ENCODE measurements at places on chromosomes 4 and X.
A peak's percentile ranks its signal among the peaks of the same experiment; 100 is the strongest.

GRCh38 chr4:142984871-142985585 is 138.9 kb upstream of the INPP4B start:
- DNase-seq: peak; percentile 56

DNA sequence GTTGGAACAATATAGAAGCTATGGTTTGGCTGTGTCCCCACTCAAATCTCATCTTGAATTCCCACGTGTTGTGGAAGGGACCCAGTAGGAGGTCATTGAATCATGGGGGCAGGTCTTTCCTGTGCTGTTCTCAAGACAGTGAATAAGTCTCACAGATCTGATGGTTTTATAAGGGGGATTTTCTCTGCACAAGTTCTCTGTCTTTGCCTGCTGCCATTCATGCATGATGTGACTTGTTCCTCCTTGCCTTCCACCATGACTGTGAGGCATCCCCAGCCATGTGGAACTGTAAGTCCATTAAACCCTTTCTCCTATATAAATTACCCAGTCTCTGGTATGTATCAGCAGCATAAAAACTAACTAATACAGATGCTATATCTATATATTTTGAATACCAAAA is 135.2 kb upstream of the EDNRA start:
- no peak for DNase-seq

DNA sequence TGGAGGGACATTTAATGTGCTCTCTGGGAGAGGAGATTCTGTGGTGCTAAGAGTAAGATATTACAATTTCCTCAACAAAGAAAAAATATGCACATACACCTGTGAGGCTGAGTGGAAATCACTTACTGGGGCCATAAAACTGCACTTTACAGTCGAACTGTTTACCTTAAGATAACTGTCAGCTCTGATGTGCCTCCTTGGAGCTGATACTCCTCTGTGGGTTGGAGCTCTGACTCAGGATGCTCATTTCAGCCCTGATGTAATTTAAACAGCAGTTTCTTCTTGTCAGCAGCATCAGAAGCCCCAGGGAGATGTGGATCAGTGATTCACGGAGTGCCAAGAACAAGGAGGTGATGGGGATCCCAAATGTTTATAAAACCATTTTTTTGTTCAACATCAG is 241.9 kb upstream of the SFRP2 start:
- no peak for DNase-seq

GRCh38 chr4:144463896-144464295 is 182.1 kb upstream of the HHIP start:
- no peak for DNase-seq

DNA sequence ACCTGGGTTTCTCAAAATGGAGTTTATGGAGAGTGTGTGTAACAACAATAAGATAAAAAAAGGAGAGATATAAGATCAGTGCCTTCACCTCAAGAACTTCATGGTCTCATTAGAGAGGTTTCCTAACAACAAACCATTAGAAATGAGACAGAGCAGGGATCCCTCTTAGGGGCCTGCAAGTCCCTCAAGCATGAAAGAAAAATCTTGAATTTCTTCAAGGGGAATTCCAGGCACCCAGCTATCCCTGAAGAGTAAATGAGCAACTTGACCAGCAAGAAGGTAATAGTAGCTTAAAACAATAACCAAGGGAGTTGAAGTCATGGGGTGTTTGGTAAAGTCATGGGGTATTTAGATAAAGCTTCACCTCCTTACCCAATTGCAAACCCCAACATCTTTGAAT is 49.7 kb upstream of the TLR3 start:
- DNase-seq: no peak

GRCh38 chr4:93876754-93877153 is 48.2 kb downstream of the ATOH1 start:
- DNase-seq: no peak

DNA sequence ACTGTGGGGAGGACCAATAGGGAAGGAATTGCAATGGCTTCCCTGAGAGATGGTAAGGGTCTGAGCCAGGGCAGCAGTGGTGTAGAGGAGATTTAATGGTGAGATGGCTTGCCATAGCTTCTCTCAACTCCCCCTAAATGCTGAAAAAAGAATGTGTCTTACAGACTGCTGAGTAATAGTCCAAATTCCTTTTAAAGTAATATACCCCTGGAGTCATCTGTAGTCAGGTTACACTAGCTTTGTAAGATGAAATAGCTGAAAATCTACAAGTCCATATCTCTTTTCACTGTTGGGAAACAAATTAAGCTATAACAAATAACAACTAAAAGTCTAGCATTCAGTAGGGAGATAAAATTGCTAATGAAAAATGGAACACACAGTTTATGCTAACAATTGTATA is 33.5 kb downstream of the MAPK10 start:
- DNase-seq: peak; percentile 5

DNA sequence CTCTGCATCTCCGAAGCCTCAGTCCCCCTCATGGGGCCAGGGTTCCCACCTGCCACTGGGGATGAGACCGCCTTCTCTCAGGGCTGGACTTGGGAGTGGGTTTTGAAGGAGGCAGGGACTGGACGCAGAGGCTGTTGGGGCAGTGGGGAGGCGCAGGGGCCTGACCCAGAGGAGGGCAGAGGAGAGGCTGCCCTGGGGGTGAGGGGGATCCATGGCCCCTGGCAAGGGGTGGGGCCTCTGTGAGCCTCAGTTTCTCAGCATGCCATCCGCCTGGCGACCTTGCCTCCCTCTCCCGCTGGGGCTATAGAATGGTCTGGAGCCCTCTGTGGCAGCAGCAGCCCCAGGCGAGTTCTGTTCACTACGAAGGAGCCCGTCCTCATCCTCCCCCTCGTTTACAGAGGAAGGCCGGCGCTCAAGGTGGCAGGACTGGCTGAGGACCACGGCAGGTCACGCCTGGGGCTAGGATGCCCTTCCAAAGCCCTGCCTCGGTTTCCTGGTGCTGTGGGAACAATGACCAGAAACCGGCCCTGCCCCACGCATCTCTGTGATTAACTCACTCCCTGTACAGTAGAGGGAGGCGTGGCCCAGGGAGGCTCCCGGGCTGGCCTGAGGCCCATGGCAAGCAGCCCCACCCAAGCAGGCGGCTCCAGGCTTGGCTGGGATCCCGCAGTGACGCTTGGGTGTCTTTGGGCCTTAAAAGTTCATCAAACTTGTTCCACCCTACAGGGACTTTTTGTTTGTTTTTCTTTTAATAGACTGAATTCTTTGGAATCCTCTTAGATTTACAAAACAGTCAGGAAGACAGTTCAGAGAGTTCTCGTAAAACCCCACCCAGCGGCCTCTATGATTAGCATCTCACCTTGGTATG is 16.0 kb upstream of the SH3TC1 start:
- DNase-seq: no peak

DNA sequence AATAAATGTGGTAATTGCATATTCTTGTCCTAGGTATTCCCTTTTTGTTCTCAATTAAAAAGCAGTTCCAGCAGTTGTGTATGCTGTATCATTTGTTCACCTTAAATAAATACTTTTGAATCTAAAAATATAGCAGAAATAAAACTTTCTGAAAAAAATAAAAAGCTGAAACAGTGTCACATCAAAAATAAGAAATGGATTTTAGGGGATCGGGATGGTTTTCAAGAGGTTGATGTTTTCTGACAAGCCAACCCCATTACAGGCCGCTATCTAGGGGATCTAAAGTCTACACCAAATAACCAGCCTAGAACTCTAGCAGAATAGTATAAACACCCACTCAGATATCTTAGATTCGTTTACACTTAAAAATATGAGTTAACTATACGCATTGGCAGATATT is 95.4 kb upstream of the MAML3 start:
- no peak for DNase-seq

DNA sequence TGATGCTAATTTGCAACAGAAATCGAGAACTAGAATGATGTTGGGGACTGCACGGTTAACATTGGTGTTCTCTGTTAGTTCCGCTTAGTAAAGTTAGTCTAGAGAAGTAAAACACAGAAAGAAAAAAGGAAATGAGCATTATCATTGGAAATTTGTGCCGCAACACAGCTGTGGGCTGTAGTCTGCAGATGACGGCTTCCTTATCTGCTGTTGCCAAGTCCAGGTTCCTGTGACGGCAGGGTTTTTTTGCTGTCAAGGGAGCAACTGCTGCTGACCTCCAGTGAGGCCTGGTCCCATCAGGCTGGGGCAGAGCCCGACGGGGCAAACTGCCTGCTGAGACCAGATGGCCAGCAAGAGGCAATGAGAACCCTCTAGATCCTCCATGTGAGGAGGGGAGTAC is 38.9 kb upstream of the PHEX start:
- no peak for DNase-seq

DNA sequence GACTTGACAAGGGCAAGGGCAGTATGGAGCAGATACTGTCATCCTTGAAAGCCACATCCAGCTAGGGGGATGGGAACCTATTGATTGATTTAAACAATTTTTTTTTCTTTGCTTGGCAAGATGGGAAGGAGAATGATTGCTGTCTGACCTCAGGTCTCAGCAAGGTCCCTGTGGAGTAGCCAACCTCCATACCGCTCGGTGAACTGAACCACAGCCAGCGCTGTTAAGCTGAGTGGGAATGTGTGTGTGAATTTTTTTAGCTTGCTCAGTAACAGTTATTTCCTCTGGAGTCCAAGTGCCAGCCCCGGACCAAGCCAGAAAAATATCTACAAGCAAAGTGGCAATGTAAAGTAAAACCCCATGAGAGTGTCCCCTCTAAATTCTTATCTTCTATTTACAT is 25.9 kb downstream of the DCX start:
- no peak for DNase-seq
